ENCODE measurements at places on chromosomes 1 and 21.

- DNase-seq = no peak
Measured at GRCh38 chr21:26554365-26554764, 18.7 kb downstream of the CYYR1 start.

DNA sequence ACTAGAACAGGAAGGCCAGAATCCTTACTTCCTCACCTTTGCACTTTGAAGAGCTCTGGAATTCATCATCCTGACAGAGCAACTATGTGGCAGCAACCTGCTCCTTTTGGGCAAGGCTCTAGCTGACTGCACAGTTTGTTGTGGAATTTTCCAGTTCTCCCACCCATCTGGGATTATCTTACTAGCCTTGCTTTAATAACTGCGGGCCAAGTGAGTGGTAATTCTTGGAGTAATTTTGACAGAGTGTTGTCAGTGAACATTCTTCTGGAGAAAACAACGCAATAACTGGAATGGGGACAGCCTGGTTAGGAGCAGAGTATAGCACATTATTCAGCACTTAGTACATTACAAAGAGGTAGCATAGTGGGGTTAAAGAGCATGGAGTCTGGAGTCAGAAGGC lies 75.3 kb downstream of the NTMT2 start:
- DNase-seq = no peak

- DNase-seq = no peak
Measured at GRCh38 chr1:168960595-168960994, 145.9 kb upstream of the ATP1B1 start.

GRCh38 chr1:202794051-202794740 lies 14.0 kb downstream of the KDM5B start:
- no peak for DNase-seq

- DNase-seq = no peak
Measured at GRCh38 chr1:46301406-46301807, 2.0 kb downstream of the LRRC41 start.

DNA sequence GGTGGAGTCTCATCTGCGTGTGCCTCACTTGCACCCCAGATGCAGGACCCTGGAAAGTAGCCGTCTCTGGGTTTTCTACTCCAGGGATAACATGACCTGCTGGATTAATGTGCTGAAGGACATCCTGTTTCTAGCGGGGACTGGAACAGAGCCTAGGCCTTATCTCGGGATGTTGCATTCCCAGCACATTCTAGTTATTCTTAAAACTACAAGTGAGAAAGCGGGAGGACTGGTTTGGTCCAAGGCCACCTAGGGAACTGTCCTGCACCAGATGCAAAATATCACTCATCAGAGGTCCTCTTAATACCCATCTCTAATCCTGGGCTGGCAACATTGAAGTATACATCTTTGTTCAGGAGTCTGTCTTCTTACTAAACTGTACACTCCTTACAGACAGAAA lies 179.9 kb downstream of the ZC3H11B start:
- no peak for DNase-seq

GRCh38 chr21:43865540-43866259 lies 677 bp downstream of the AGPAT3 start:
- DNase-seq = no peak

GRCh38 chr1:58786184-58786926 lies 2.5 kb upstream of the JUN start:
- DNase-seq = no peak

- DNase-seq = no peak
Measured at GRCh38 chr1:175133673-175134435, 58.7 kb downstream of the KIAA0040 start.

DNA sequence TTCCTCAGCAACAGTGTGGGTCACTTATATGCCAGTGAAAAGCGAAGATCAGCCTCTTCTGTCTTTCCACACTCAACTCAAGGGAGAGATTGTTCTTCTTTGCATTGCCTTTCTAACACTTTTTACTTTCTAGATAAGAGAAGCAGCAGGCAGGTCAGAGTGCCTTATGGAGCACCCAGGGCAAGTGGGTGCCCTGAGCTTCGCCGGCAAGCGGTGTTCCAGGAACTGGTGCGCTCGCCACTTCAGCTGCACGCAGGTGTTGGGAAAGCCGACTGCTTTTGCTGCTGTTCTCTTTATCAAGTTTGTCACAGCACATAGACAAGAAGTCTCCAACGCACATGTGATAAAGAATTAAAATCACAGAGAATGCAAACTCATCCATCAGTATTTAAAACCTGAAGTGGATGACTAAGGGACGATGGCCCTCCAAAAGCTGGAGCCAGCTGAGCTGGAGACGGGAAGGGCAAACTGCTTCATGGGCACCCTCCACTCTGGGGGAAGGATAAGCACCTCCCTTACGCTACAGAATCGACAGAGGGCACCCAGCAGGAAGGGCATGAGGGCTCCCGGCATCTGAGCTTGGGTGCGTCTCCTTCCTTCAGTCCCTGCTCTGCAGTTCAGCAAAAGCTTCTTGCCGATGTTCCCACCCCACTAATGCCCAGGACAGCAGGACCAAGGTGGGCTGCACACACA lies 20.7 kb downstream of the UBE2G2 start:
- no peak for DNase-seq

- no peak for DNase-seq
Measured at GRCh38 chr1:156320560-156320959, 17.5 kb downstream of the CCT3 start.

GRCh38 chr21:27315373-27315772 lies 348.5 kb upstream of the ADAMTS5 start:
- DNase-seq = no peak

- no peak for DNase-seq
Measured at GRCh38 chr1:218983433-218983832, 190.2 kb upstream of the LYPLAL1 start.

DNA sequence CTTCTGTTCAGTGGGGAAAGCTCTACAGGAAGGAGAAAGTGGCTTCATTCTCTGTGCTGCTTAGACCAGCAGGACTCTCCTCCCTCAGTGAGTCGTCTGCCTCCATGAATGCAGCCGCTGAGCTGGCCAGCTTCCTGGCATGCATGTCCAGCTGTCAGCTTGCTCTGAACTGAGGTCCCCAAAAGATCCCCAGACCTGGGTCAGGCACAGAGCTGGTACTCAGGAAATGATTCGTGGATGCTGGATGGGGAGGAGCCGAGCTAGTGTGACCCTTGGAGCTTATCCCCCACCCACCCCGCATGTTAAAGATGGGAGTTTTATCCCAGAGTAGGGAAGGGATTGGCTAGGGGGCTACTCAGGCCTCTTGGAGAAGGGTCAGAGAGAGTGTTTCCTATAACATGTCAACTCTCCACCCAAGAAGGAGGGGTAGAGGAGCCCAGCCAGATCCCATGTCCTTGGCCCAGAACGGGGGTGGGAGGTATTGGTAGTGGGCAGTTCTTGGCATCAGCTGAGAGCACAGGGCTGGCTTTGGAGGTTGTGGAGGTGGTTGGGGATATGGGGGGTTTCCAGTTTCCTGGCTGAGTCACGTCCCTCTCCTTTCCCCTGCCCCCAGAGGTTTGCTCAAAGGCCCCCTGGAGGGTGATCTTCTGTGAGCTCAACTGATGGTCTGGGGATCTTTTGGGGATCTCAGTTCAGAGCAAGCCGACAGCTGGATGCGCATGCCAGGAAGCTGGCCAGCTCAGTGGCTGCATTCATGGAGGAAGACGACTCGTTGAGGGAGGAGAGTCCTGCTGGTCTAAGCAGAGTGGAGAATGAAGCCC lies 110.1 kb downstream of the FOXD2 start:
- no peak for DNase-seq

DNA sequence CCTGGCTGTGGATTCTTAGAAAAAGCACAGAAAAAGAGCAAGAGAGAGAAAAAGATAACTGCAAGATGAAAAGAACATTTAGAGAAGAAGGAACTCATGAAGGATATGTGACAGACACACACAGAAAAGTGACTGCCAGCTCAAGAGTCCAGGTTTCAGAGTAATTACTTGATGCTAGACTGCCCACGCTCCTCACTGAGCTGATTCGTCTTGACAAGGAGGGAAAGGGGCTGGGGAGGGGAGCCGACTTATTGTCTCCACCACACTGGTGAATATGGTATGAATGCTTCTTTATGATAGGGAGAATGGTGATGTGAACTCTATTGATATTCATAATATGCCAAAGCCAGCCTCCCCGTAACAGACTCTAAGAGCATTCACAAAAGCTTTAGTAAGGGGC lies 140.4 kb downstream of the BRINP2 start:
- DNase-seq = no peak

GRCh38 chr1:231272880-231273279 lies 31.9 kb downstream of the GNPAT start:
- DNase-seq = no peak

- DNase-seq = no peak
Measured at GRCh38 chr1:93207211-93207610, 26.7 kb downstream of the CCDC18 start.

DNA sequence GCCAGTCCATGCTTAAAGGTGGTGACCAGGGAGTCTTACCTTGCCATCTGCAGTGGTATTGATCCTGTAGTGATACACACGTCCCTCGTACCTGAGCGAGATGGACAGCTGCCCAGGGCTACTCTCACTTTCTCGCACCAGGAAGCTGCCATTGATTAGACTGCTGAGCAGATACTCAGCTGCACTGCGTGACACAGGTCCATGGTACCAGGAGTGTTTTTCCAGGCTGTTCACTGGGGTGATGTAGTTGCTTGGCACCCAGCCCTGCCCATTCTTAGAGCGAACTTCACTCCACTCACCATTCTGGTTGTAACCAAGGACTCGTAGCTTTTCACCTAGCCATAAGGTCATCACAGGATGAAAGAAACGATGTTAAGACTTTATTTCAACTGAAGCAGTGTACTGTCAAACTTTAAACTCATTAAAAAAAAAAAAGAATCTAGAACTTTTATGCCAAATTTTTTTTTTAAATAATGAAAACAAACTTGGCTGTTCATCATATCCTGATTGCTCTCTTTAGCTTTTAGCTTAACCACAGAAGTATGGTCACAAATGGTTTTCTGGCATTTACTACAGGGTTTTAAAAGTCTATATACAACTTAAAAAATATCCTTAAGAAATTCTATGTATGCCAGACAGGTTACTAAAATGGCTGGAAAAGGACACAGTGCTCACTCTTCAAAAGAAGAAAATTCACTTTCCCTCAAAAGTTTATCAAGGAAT lies 44.6 kb downstream of the TOR3A start:
- DNase-seq = no peak

DNA sequence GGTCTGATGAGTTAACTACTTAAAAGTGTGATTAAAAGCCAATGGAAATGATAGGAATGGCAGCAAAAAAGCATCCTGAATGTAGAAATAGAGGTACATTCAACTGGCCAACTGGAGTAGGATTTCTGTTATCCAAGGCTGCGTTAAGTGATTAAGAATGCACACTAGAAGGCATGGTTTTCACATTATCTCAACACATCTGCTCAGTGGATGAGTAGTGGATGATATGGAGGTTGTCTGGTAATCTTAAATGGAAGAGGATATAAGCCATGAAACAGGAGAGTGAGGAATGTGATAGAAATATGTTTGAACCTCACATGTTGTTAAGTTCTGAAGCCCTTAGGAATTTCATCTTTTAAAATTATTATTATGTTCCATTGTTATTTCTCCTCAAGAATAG lies 839.9 kb downstream of the USP25 start:
- no peak for DNase-seq

- DNase-seq = no peak
Measured at GRCh38 chr1:184810735-184811343, 56.2 kb upstream of the EDEM3 start.

GRCh38 chr1:209802117-209802779 lies 3.7 kb downstream of the IRF6 start:
- no peak for DNase-seq
